ENCODE measurements at places on chromosomes 1 and 21.

DNA sequence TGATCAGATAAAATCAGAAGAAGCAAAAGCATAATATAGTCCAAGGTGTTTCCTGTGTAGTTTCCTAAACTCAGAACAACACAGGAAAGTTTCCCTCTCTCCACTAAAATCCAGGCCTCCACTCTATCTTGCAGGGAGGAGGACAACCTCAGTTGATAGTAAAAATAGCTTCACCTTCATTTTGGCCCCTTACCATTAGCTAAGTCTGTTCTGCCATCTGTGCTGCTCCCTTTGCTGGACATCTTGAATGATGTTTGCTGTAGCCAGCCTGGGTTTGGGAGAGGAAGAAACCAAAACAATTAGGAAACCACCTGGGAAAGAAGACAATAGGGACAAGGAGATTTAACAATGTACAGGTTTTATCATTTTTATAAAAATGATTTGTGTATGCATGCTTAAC lies 18.6 kb downstream of the DCAF8 start:
- no peak for DNase-seq

GRCh38 chr1:95127380-95127779 lies 10.2 kb downstream of the TLCD4 start:
- no peak for DNase-seq

DNA sequence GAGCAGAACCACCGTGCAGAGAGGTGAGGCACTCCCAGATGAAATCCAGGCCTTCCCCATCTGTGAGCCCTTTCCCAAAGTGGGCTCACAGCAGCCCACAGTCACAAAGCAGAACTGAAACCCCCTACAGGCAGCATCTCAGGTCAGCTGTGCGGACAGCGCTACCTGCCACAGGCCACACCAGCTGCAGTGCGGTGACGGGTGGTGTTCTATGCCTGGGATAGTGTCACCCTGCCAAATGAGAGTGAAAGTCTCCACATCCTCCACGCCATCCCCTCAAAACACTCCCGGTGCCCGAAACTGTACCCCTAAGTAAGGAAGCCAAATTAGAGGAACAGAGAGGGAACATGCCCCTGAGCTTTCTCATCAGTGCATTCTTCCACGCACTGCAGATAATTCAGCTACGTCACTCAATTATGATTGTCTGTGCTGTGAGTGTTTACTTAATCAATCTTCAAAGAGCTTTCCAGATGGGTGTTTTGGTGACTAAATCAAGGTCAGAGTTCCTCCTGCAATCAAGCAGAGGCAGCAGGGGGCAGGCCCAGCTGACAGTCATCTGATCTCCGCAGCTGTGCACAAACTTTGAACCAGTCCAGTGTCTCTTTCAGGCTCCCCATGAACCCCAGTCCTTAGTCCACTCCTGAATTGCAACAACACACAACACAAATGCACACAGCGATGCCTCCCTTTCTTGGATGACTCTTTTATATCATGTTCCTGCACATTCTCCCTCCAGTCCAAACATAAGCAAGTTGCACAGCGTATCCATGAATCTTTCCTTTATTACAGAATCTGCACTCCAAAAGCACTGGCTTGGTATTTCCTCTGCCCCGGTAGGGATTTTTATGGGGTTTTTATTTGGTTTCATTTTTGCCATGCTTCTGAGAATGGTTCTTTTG lies 150.0 kb downstream of the TOMM20 start:
- DNase-seq = peak; percentile 32

GRCh38 chr21:18382141-18382540 lies 21.4 kb downstream of the TMPRSS15 start:
- DNase-seq = no peak

- DNase-seq = no peak
These were observed 38.4 kb upstream of the KCNQ4 start for GRCh38 chr1:40745176-40745575.

DNA sequence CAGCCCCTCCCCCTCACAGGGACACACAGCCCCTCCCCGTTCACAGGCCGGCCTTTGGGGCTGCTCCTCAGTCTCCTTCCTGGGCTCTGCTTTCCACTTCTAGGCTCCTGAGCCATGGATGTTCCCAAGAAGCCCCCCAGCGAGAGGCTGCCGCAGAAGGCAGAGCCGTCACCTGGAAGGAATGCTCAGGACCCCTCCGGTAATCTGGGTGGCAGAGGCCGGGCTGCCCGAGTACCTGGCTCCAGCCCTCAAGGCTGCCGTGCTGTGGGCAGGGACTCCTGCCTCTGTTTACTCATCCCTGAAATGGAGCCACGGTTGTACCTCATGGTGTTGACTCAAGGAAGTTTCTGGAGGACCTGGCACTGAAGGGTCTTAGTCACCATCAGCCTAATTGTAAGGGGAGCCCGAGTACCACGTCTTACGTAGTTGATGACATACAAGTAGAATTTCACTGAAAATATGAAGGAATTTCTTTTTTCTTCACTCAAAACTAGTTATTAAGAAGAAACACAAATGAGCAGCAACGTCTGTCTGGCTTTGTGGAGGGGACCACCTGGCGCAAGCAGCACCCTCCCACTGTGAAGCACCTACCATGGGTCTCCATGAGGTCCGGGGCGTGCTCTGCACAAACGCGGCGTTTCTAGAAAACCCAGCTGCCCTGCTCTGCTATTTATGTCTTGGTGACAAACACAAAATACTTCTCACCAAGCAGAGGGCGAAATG lies 33.7 kb downstream of the PRDM15 start:
- DNase-seq = no peak

DNA sequence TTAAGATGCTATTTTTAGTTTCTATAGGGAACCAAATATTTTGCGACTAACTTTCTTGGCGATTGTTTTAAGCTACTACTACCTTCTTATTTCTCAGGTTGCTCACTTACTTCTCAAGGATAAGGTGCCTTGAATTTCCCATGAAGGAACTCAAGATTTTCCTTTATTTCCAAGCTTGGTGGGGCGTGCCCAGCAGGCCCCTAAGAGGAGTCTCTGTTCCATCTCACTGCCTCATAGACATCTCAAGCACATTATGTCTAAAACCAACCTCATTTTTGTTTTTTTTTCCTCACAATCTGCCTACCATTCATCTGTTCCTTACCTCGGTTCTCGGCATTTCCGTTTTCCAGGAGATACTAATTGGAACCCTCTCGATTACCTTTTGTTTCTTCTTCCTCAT lies 421.9 kb downstream of the DISC1 start:
- DNase-seq = no peak

- no peak for DNase-seq
These were observed 111.0 kb downstream of the PTPN14 start for GRCh38 chr1:214440219-214440965.

DNA sequence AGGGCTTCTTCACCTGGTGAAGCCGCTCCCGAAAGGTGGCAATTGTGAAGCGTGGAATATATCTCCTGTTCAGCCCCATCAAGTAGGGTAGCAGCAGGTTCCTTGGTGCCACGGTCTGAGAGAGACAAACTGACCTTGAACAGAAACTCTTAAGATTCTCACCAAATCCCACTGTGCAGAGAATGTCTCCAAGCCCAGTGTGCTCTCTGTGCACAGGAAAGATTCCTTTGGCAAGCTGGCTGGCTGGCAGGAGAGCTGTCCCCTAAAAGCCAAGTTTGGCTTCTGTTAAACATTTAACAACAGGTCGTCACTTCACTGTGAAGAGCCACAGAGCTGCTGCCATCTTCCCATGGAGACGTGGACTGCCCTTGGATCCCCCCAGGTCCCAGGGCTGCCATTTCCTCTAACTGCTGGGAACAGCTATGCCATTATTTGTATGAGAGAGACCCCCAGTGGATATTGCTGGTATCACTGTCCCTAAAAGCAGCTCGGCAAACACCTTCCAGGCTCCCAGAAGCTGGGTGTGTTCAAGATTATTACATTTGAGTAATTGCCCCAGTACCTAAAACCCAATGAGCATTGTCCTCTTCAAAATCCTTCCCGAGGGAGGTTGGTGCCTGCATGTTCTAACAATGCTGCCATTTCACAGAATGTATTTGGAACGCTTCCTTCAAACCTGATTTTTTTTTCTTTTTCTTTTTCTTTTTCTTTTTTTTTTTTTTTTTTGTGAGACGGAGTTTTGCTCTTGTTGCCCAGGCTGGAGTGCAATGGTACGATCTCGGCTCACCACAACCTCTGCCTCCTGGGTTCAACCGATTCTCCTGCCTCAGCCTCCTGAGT lies 71.8 kb downstream of the CD58 start:
- peak; percentile 20 for DNase-seq

GRCh38 chr21:15159382-15160020 lies 94.7 kb upstream of the NRIP1 start:
- no peak for DNase-seq

DNA sequence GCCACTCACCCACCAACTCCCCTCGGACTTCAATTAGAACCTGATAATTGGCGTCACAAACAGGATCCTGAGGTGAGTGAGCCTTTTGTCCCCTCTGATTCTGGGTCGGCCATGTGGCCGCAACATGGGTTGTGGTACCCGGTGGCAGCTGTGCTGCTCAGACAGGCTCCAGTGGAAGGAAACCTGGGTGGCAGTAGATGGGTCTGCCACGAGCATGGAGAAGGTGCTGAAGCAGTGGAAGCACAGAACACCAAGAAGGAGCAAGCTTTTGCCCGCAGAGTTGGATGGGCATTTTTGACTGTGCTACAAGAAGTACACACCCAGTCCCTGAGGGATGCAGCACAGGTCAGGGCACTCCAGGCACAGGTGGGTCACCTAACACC lies 16.5 kb upstream of the UBE2U start:
- no peak for DNase-seq

- no peak for DNase-seq
These were observed 1183.7 kb upstream of the PRMT6 start for GRCh38 chr1:105872817-105873216.

GRCh38 chr1:165281207-165281901 lies 75.2 kb downstream of the LMX1A start:
- no peak for DNase-seq

DNA sequence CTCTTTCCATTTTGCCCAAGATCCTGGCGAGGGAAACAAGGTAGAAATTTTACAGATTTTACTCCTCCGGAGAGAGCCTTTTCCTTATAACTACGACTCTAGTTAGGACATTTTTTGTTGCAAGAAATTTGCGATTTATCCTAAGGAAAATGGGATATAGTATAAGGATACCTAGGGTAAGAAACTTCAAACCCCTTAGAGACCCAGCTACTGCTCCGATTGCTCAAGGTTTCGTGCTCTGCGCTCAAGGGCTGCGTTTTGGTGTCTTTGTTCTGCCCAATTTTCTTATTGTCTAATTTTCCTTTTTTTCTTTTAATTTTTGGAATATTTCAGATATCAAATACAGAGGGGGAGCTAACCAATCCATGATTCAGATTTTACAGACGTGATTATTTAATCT lies 1.5 kb downstream of the TTC3 start:
- no peak for DNase-seq

- no peak for DNase-seq
These were observed 692 bp downstream of the SORT1 start for GRCh38 chr1:109396871-109397580.

DNA sequence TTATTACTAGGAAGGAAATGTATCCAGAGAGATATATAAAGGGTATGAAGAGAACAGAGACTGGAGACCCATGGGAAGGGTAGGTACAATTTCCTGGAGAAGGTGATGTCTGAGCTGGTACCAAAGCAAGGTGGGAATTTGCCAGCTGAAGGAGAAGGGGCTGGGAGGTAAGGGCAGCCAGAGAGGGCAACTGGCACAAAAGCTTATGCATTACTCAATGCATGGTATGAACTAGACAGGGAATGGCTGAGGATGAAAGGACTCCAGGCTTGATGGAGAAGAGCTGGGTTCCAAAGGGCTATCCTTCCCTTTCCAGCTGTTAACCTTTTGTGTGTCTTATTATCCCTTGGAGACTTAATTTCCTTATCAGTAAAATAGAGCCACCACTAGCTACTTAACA lies 113.6 kb upstream of the GADD45A start:
- no peak for DNase-seq

GRCh38 chr1:157150631-157151030 lies 12.4 kb upstream of the ETV3 start:
- DNase-seq = no peak

- no peak for DNase-seq
These were observed 83.4 kb downstream of the SMYD2 start for GRCh38 chr1:214364386-214364785.

GRCh38 chr1:20302108-20302471 lies 11.4 kb downstream of the VWA5B1 start:
- no peak for DNase-seq

DNA sequence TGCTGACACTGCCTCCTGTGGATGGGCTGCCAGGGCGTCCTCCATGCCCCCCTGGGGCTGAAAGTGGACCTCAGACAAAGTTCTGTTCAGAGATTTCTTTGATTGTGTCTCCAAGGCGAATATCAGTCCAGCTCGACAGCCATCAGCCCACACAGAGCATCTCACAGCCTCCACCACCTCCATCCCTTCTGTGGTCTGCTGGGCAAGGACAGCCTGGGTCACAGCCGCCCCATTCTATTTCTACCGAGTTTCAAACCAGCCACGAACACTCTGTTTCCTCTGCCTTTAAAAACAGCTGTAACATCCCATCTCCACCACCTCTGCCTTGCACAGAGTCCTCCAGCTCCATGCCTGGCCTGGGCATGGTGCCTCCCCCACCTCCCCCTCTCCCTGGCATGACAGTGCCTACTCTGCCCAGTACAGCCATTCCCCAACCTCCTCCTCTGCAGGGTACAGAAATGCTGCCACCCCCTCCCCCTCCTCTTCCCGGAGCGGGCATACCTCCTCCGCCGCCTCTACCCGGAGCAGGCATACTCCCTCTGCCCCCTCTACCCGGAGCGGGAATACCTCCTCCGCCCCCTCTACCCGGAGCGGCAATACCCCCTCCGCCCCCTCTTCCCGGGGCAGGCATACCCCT lies 115.5 kb downstream of the FMN2 start:
- no peak for DNase-seq

GRCh38 chr1:205780335-205780734 lies 5.1 kb upstream of the RAB29 start:
- DNase-seq = no peak

DNA sequence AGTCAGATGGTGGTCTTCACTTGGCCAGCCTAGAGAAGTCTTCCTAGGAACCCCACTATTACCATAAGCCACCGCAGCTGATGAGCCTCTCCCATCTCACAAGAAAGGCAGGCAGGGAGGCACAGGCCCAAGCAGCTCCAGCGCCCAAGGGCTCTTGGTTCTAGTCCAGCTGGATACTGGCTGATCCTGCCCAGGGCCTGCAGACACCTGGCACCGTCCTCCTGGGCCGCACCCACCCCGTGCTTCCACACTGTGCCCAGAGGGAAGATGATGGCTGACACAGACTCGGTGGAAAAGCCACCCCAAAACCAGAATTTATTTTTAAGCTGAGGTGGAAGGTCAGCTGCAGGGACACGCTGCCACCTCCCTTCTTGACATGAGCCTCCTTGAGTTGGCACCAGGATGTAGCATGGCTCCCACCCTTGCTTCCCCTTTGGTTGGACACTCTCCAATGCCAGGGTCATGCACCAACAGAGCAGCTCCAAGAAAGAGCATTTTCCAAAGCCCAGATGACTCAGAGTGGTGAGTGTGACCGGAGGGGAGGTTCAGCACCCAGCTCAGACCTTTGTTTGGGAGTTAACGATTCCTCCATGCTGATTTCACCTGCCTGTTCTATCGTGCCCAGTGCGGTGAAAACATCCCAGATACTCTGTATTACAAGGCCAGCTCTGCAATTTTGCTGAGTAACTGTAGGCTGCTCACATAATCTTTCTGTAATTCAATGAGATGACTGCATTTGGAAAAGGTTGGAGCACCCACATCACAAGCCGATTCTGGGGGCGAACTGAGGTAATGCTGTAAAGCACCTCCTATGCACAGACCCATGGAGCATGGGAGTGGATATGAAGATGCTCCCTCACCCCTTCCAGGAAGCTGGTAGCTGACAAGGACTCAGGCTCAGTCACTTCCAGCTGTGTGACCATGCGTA lies 63.1 kb upstream of the SLC2A1 start:
- no peak for DNase-seq

GRCh38 chr1:112704391-112704933 lies 2.5 kb downstream of the RHOC start:
- no peak for DNase-seq
